ENCODE measurements at places on chromosomes 2 and 18.

DNA sequence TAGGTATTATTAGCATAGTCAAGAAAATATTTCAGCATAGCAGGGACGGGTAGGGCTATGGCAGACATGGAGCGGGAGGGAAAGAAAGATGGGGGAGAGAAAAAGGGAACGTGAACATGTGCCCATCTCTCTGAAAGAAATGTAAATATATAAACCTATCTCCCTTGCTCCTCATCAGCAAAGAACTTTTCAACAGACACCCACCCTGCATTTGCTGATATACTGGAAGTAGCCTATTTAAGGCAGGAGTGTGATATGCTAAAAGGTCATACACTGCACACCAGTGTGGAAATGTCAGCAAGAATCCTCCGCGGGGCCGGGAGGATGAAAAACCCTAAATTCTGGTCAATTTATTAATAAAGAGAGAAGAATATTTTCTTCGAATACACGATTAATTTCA lies 1.7 kb downstream of the MBOAT2 start:
- no peak for DNase-seq

- no peak for DNase-seq
Measured at GRCh38 chr2:9771481-9772017, 71.7 kb upstream of the TAF1B start.

- DNase-seq, result no peak
Measured at GRCh38 chr2:150944315-150944714, 317.3 kb downstream of the RBM43 start.

DNA sequence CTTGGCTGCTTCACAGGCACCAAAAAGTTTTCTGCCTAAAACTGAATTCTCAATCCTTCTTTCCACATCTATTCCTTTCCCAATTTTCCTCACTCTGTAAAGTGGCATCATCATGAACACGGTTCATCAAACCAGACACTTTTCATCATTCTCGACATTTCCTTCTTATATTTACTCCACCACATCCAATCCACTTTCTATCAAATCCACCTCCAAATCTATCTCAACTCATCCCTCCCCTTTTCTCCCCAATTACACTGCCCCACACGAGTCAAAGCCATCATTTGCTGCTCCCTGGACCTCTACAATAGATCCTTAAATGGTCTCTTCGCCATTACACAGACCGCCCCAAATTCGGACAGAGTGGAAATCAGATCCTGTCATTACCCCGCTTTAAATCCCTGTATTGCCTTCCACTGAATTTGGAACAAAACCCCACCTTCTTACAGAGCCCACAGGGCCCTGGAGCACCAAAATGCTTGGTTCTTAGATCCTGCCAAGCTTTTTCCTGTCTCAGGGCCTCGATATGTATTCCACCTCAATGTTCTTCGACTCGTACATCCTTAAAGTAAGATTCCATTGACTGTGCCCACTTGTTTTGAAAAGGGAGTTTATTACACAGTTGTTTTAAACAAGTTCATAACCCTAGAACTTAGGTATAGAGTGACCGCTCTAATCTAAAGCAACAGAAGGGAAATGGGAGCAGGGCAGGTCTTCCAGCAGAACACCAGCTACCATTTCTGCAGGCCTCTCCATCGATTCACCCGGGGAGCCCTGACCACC lies 856 bp downstream of the ACAA2 start:
- DNase-seq, result no peak

GRCh38 chr2:232018181-232018580 lies 56.7 kb downstream of the DIS3L2 start:
- DNase-seq, result no peak

- DNase-seq, result no peak
Measured at GRCh38 chr2:11589316-11589940, 55.6 kb downstream of the GREB1 start.

GRCh38 chr2:233056961-233057605 lies 3.1 kb upstream of the INPP5D start:
- DNase-seq, result no peak

- no peak for DNase-seq
Measured at GRCh38 chr2:190137561-190137960, 75.0 kb upstream of the MSTN start.

DNA sequence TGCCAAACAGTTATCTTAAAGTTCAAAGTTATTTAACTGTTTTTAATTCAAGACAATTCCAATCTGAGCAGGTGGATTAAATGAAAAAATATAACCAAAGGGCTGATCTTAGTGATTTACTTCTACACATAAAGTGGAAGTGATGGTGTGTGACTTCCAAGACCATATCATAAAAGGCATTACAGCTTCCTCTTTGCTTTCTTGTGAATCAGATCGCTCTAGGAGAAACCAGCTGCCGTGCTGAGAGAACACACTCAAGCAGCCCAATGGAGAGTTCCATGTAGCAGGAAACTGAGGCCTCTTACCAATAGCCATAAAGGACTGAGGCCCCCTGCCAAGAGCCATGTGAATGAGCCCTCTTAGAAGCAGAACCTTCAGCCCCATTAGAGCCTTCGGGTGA lies 197.4 kb downstream of the NBAS start:
- DNase-seq, result no peak

GRCh38 chr2:15929861-15930260 lies 10.5 kb upstream of the MYCN start:
- DNase-seq, result no peak

- no peak for DNase-seq
Measured at GRCh38 chr2:226187156-226187555, 612.5 kb downstream of the IRS1 start.

DNA sequence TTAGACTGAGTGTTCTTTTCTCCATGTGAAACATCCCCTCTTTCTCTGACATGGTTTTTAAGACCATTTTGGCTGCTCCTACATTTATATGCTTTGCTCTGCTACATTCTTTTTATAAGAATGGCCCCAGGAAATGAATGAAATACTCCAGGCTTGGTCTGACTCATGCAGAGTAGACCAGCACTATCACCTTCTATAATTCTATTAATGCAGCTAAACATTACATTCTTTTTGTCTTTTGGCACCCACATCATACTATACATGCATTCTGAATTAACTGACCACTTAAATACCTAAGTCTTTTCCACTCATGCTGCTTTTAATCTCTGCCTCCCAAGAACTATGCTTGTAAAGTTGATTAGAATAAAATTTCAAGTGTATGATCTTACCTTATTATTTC lies 94.1 kb downstream of the AAK1 start:
- DNase-seq, result no peak

DNA sequence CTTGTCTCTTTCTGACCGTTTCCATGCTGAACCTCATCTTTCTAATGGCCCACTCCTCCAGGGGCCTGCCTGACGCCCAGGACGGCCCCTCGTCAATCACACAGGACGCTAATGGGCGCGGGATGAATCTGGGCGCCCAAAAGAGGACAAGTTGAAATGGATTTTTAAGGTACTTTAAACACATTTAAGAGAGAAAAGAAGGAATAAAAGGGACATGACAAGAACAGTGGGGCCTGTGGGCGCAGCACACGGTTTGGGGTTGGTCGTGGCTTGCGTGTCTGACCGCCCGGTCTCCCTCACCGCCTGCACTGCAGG lies 607 bp upstream of the UBE2F start:
- DNase-seq, result no peak

GRCh38 chr18:31230495-31230894 lies 67.8 kb upstream of the DSC1 start:
- DNase-seq, result no peak

- no peak for DNase-seq
Measured at GRCh38 chr18:45277908-45278307, 337.4 kb upstream of the SLC14A2 start.

DNA sequence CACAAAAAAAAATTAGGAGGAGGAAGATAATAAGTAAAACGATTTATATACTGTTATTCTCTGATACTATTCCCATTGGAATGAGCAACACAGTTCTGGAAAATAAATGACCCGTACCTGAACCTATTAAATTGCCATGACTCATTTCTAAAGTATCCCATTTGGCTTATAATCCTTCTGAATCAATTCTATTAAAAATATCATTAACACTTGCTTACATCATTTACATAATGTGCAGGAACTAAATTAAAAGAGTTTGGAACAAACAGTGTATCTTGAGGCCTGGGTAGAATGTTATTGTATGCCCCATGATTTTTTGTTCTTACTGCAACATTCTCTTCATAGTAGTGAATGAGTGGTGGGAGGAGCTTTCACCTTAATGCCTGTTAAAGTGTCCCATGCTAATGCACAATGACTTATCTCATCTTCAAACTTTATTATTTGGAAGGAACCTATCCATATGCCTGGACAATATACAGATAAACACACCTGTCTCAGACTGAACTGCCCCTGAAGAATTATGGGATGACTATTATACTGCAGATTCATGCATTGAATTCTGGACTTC lies 549.9 kb upstream of the ACVR2A start:
- no peak for DNase-seq

DNA sequence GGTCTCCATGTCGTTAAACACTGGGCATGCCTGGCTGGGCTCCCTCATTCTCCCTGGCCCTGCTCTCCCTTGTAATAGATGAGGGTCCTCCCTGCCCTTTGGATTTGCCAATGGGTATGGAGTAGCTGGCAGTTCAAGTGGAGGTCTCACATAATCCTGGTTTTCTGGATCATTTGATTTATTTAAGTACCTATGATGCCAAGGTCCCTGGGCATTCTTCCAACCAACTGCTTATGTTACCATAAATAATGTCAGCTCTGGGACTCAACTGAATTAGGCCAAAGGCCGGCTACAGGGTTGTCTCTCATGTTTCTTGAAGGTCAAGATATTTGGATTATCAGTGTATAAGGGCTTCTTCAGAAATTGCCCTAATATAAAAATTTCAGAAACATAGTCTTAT lies 104.9 kb upstream of the LYPD6 start:
- DNase-seq, result no peak

- DNase-seq, result no peak
Measured at GRCh38 chr2:152826581-152827279, 108.3 kb downstream of the ARL6IP6 start.

GRCh38 chr2:187853381-187853791 lies 299.2 kb upstream of the TFPI start:
- no peak for DNase-seq

- DNase-seq, result no peak
Measured at GRCh38 chr2:51581636-51582267, 549.8 kb upstream of the NRXN1 start.
